ENCODE measurements at places on chromosomes 2 and 18.

- DNase-seq = no peak
Measured at GRCh38 chr2:234292962-234293243, 204.0 kb downstream of the ARL4C start.

- DNase-seq = no peak
Measured at GRCh38 chr18:49728542-49728941, 84.8 kb downstream of the ACAA2 start.

DNA sequence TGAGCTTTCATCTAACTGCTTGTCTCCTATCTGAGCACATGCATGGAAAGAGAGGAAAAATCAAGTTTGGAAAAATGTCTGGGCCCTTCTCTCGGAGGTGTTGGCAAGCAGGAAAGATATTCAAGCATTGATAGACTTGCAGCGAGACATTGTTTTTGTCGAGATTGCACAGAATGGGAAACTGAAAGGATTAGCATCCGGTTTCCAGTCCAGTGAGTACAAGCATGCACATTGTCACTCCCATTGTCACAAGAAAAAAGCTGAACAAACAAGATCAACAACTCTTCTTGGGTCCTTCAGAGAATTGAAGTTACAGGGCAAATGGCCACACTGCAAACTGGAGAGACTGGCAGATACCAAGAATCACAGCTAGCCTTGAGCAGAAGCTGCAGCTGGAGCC is 19.6 kb upstream of the MC5R start:
- DNase-seq = no peak

GRCh38 chr18:35511428-35511827 is 13.7 kb upstream of the INO80C start:
- no peak for DNase-seq

DNA sequence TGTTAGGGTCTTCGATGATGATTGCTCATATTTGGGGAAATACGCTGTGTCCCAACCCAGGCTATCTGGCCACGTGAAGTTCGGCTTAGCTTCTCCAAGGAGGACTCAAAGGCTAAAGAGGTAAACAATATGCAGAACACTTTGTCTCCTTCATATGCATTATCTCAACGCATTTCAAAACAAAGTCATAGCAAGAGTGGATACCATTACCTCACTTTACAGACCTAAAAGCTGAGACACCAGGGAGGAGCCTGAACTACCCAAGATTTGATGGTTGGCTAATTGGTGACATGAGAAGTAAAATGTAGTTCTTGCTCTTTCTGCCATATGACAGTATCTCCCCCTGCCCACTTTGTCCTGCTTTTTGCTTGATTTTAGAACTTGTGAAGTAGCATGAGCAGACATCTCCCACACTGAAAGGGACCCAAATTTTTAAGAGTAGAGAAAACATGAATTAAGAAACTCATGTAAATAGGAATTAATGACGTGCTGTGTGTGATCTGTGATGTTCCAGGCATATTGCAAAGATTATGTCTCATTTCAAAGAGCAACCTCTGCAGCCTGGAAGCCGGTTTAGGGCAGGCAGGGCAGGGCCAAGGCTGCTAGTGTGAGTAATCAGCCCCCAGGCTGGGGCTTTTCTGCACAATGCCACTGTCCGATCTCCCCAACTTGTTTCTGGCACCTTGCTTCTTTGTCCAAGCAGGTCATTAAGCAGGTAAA is 144.5 kb downstream of the BCL11A start:
- no peak for DNase-seq

GRCh38 chr2:10658041-10658913 is 31.5 kb downstream of the NOL10 start:
- no peak for DNase-seq

- no peak for DNase-seq
Measured at GRCh38 chr18:50992351-50992762, 24.5 kb downstream of the ELAC1 start.

DNA sequence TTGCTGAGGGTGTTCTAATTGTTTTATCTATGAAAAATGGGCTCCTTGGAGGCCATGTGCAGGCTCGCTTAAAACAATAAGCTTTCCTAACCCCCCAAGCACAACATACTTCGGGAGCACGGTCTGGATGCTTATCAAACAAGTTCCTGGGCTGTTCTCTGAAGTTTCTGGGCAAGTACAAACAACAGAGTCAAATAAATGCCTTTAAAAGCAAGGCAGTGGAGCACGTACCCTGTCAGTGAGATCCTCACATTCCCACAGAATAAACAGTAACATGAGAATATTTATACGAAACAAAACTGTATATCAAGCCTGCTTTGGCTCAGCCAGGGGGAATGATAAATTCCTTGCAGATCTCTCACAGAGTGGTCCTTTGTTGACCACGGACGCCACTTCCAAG is 44.8 kb downstream of the FTCDNL1 start:
- no peak for DNase-seq

DNA sequence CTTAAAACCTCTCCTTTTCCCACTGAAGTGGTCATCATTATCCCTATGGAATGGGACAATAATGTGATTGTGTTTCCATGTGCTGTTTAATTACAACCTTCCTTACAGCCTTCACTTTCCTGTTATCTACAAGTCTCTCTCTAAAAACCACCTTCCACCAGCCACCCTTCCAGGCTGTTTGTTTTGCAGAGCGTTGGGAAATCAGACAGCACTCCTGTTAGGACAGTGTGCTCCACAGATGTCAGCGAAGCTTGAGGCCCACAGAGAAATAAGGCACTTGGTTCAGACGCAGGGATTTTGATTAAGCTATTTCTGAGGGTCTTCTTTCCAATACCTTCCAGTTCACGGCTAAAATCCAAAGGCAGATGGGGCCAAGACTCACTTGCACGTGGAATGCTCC is 32.3 kb upstream of the ASPRV1 start:
- DNase-seq = no peak

DNA sequence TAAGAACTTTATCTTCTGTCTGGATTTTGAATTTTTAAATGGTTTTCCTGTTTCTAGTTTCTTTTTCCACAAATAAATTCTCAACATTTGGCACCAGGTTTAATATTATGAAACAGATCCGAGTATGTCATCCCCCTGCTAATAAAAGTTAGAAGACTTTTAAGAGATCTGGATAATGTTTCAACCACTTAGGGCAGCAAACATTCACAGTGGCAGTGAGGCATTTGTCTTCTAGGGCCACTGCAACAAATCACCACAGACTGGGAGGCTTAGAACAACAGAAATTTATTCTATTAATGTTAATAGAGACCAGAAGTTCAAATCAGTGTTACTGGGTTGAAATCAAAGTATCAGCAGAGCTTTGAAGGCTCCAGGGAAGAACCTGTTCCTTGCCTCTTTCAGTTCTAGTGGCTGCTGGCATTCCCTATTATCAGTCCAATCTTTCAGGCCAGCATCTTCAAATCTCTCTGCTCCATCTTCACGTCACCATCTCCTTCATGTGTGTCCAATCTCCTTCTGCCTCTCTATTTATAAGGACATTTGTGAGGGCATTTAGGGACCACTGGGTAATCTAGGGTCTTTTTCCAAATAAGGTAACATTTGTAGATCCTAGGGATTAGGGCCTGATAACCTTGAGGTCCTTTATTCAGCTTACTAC is 23.4 kb downstream of the ACSL3 start:
- DNase-seq = peak; percentile 69

GRCh38 chr2:47535073-47535472 is 132.1 kb downstream of the MSH2 start:
- DNase-seq = no peak

DNA sequence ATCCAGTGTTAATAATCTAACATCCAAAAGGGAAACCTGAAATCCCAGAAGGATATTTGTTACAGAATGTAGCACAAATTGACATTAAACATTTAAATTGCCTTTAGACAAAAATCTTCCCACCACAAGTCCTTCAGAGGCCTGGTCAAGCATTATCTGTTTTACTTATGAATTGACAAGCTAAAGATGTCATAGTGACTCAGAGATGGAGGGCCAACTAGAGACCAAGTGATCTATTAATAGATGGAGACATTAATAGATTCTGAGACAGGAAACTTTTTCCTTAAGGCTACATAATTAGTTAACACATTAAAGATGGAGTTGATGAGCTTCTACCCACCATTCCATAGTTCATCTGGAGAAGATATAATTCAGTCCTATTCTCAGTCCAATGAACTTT is 526.2 kb downstream of the IRS1 start:
- no peak for DNase-seq

DNA sequence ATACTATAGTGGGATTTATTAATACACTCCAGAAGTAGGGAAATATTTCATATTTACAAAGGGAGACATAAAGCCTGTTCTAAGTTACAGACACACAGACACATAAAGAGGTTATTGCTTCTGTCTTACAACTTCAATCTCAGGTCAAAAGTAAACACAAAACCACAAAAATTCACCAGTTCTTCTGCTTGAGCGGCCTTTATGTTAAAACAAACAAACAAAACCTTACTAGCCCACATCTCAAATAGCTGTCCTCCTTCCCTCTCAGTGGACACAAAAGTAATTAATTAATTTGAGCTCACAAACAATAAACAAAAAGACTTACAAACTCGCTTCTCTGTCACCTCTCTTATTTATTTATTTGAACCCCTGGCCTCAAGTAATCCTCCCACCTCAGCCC is 1.5 kb upstream of the ASNSD1 start:
- DNase-seq = no peak

- no peak for DNase-seq
Measured at GRCh38 chr18:6207941-6208340, 206.8 kb downstream of the L3MBTL4 start.

GRCh38 chr18:73318739-73319479 is 451.1 kb upstream of the NETO1 start:
- DNase-seq = no peak

GRCh38 chr2:49490710-49491109 is 336.4 kb upstream of the FSHR start:
- peak; percentile 59 for DNase-seq

DNA sequence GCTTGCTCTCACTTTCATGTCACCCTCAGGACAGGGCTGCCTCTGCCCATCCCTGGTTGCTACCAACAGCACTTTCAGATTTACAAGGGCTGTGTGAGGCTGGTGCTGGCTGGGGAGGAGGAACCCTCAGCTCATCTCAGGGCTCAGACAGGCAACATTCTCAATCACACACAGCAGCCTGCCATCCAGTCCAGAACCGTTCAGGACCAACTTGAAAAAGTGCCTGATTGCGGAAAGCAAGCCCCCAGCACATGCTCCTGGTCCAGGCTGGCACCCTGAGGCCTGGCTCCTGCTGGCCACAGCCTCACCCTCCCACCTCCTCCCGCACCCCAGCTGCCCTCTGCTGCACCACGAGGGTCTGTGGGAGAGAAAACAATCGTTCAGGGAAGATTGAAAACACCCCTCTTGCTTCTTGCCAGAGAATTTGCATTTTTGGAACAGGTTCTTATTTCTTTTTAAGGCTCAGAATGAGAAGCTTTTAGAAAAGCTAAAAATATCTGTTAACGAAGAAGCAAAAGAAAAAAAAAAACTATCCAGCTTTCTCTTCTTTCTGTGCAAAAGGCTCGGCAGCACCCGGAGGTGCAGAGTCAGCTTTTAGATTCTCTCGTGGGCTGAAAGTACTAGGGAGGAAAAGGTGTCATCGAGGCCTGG is 403.8 kb upstream of the ID2 start:
- DNase-seq = no peak

GRCh38 chr18:12318857-12319256 is 10.8 kb downstream of the TUBB6 start:
- no peak for DNase-seq

DNA sequence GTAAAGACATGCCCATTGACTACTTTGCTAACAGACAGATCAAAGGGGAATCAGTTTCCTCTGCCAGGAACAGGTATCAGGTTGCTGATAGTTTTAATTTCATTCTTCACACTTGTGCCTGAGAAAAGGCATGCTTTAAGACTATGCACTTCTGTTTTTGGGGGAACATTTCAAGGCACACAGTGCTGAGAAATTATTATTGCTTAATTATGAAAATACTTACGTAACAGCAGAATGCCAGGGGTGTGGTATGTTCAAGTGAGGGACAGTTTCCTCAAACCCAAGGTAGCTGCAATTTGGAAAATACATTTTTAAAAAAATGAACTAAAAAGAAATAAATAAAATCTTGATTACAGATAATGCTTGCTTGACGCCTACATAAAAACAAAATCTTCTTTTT is 1746.1 kb upstream of the PIK3C3 start:
- no peak for DNase-seq

DNA sequence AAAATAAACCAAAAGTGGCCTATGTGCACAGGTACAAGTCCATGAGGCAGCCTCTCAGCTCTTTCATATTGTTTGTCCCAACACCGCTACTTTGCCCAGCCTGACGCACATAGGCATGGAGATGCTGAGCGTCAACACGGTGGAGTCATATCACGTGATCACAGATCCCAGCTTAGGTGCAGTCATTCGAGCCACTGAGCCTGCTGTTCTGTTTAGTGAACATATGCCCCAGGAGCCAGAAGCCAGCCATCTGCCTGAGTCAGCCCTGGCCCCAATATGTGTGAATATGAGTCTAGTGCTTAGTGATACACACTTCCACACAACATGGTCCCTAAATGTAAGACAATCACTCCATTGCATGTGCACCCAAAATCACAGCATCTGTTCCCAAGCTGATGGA is 88.2 kb upstream of the LCLAT1 start:
- peak; percentile 56 for DNase-seq

DNA sequence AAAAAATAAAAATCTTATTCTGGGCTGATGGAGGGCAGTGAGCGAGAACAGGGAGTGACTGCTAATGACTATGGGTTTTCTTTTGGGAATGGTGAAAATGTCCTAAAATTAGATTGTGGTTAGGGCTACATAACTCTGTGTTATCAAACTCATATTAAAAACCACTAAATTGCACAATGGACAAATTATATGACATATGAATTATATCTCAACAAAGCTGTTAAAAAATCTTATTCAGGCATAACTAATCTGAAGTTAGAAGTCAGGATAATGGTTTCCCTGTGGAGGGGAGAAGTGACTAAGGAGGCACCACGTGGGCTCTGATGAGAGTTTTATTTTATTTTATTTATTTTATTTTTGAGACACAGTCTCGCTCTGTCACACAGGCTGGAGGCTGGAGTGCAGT is 32.1 kb upstream of the DPP4 start:
- no peak for DNase-seq

GRCh38 chr2:100529900-100530299 is 32.9 kb upstream of the PDCL3 start:
- no peak for DNase-seq

- no peak for DNase-seq
Measured at GRCh38 chr2:149872041-149872440, 284.5 kb upstream of the MMADHC start.

Measured in SK-N-DZ (cell line).